Osteocyte (in vitro differentiated cells): ENCODE measurements at places on chromosomes 12 and 14. TPM values are rescaled to one million over a fixed set of nuclear protein-coding genes. Genes with fewer than 3 reads are reported as not detected.

NEDD8 gene
- total RNA-seq = 158 and 164 TPM in 2 replicates

PLEKHD1 gene
- 0.08 and 0.10 TPM in 2 replicates for total RNA-seq

CFAP54 gene
- 0.24 and 0.73 TPM in 2 replicates for total RNA-seq

SLC17A8 gene
- total RNA-seq = not detected in 2 replicates

C12orf54 gene
- not detected in 2 replicates for total RNA-seq

GLT8D2 gene
- 45.4 and 64.7 TPM in 2 replicates for total RNA-seq

BEGAIN gene
- 7.0 and 8.5 TPM in 2 replicates for total RNA-seq

NGB gene
- not detected in 2 replicates for total RNA-seq

SLC39A2 gene
- total RNA-seq = 0.60 and 1.1 TPM in 2 replicates

MGP gene
- total RNA-seq = 74.1 and 92.6 TPM in 2 replicates

PRIMA1 gene
- not detected in 2 replicates for total RNA-seq

TXNDC16 gene
- total RNA-seq = 21.5 and 22.8 TPM in 2 replicates

RND1 gene
- total RNA-seq = 0.89 and 1.0 TPM in 2 replicates

KRT73 gene
- not detected in 2 replicates for total RNA-seq

KRT77 gene
- total RNA-seq = not detected in 2 replicates

SERPINA6 gene
- not detected in 2 replicates for total RNA-seq

TBX5 gene
- not detected in 2 replicates for total RNA-seq

GLT1D1 gene
- total RNA-seq = 0.11 TPM in 1 of 2 replicates, not detected in the other

TDRD9 gene
- not detected in 2 replicates for total RNA-seq

OTX2 gene
- total RNA-seq = not detected in 2 replicates
